ENCODE measurements at places on chromosomes 3 and 15.

DNA sequence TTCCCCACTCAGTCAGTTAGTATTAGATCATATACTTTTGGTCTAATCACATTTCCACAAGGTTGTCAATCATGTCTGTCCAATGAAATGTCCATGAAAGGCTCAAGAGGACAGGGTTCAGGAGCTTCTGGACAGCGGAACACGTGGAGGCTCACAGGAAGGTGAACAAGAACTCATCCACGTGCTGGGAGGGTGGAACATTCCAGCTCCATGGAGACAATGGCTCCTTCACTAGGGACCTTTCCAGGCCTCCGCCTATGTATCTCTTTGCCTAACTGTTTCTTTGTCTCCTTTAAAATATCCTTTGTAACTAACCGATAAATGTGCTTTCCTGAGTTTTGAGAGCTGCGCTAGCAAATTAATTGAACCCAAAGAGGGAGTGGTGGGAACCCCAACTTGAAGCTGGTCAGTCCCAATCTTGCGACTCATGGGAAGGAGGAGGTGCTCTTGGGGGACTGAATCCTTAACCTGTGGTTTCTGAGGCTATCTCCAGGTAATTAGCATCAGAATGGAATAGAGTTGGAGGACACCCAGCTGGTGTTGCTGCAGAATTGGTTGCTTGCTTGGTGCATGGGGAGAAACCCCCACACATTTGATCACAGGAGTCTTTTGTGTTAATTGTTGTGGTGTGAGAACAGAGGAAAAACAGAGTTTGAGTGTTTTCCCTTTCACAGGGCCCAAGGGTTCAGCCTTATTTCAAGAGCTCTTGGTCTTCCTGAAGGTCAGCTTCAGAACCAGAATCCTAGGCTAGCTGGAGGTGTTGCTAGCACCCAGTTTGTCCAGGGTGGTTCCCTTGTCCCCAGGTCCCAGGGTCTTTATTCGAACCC, 3.0 kb upstream of the TKT start:
- peaks cover 4% of the 10 kb centered on the region for H3K36me3 ChIP-seq
- H3K4me3 ChIP-seq: no peak overlapping the region
- peaks cover 16% of the 10 kb centered on the region for H3K27me3 ChIP-seq
- H3K4me1 ChIP-seq: peaks cover 13% of the 10 kb centered on the region
- DNase-seq: no peak

DNA sequence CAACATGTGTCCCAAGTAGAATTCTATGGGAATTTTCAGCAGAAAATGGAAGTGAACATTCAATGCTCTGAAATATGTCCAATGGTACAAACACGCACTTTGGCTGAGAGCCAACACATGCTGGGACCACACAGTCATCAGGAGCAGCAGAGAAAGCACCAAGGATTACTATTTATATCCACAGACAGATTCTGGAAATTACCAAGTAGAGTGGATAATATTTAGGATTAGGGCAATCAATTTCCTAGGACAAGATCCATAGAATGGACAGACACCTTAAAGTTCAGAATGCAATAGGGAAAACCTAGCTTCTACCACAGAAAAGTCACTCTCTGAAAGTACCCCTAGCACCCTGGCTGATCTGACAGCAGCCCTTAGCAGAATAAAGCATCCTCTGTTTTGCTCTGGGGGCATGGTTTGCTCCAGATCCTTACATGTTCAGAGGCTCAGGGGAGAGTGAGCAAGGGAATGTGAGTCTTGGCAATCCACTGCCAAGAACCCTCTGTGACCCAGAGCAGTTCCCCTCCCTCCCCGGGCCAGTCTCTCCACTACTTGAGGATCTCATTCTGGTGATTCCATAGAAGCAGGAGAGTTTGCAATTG, 206.0 kb upstream of the WNT5A start:
- H3K27ac ChIP-seq: no peak overlapping the region
- no peaks in the 10 kb centered on the region for H3K27me3 ChIP-seq
- no peaks in the 10 kb centered on the region for H3K36me3 ChIP-seq
- no peak overlapping the region for H3K4me3 ChIP-seq

GRCh38 chr3:112531358-112531781, 30.4 kb downstream of the ATG3 start:
- no peak overlapping the region for H3K4me3 ChIP-seq
- no peaks in the 10 kb centered on the region for H3K27me3 ChIP-seq
- H3K4me1 ChIP-seq: peaks cover 1% of the 10 kb centered on the region
- peaks cover 5% of the 10 kb centered on the region for H3K36me3 ChIP-seq
- H3K27ac ChIP-seq: no peak overlapping the region

- no peak overlapping the region for H3K4me3 ChIP-seq
- no peaks in the 10 kb centered on the region for H3K27me3 ChIP-seq
- H3K27ac ChIP-seq: no peak overlapping the region
Observed at GRCh38 chr3:148333091-148333490, 364.6 kb upstream of the AGTR1 start.

DNA sequence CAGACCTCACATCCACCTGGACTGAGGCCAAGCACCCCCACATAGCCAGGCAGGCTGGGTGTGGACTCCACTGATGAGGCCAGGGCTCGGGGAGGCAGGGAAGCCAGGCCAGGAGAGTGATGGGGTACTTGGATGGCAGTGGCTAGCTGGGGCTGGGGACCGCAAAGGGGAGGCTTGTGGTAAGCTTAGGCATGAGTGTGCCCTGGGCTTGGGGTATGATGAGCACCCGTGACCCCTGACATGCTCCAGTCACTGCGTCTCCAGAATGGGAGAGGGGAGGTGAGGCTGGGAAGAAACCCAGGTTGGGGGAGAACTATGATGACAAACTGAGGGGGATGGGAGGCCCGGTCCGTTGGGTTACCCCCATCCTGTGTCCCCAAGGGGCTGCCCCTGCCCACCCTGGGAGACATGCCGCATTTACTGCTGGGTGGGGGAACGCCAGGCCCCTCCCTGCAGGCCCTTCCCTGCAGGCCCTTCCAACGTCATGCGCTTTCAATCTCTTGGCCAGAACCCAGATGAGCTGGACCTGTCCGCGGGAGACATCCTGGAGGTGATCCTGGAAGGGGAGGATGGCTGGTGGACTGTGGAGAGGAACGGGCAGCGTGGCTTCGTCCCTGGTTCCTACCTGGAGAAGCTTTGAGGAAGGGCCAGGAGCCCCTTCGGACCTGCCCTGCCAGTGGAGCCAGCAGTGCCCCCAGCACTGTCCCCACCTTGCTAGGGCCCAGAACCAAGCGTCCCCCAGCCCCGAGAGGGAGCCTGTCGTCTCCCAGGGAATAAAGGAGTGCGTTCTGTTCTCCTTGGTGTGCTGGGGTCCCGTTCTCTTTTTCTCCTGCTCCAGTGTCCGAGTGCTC, 34.1 kb downstream of the TSPAN3 start:
- H3K4me1 ChIP-seq: peaks cover 6% of the 10 kb centered on the region
- H3K4me3 ChIP-seq: no peak overlapping the region
- DNase-seq: no peak

DNA sequence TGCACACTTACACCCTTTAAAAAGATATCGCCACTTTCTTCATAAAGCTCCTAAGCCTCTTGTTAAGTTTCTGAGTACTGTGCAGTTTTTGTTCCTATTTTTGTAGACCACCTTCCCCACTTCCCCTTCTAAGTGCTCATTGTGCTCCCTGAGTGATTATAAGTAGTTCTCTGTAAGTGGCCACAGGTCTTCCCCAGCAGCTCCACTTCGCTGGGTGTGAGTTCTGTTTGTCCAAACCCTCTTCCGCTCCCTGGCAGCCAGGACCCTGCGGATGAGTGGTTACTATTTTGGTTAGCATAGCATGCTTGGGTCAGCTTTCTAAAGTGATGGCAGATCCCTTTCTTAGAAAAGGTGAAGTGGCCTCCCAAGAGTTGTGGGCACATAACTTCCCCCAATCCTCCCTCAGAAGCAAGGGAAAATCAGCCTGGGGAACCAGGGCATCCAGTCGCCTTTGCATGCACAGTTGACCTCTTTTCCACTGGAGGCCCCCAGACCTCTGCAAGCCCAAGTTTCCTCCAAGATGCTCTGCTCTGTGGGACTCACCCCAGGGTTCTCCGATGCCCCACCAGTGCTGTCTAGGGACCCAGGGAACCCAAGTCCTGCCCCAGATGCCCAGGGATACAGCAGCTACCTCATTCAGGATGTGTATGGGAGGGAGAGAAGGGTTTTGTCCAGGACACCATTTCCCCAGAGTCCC, 69.6 kb downstream of the ATP10A start:
- no peak overlapping the region for H3K4me3 ChIP-seq
- H3K36me3 ChIP-seq: peaks cover 19% of the 10 kb centered on the region
- no peak for DNase-seq
- no peaks in the 10 kb centered on the region for H3K27me3 ChIP-seq
- no peak overlapping the region for H3K27ac ChIP-seq

DNA sequence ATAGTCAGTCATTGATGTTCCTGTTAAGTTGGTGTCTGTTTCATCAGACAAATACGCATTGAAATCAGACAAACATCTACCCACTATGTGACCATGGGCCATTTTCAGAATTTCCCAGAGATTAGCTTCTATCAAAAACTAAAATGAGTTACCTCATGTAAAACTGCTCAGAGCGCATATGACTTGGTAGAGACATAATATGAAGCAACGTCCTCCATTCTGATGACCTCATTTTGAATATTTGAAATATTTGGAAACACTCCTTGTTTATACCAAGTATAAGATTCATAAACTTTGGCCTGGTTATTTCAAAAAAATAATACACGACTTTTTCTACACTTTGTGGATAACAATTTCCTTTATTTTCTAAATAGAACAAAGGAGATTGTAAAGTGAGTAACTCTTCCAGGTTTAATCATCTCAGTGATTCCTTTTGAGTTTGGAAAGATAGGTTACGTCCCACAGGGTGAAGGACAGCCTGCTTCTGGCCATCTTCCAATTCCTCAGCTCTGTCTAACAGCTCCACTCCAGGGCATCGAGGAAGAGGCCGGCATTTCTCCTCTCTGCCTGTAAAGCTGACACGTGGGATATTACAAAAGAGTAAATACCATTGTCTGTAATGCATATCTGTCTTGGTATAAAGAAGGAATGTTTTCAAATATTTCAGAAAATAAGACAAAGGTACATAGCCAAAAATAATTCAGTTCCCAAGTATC, 122.6 kb downstream of the CADM2 start:
- no peaks in the 10 kb centered on the region for H3K4me1 ChIP-seq
- H3K27ac ChIP-seq: no peak overlapping the region
- H3K27me3 ChIP-seq: no peaks in the 10 kb centered on the region
- H3K4me3 ChIP-seq: no peak overlapping the region

- no peak overlapping the region for H3K4me3 ChIP-seq
- no peak for DNase-seq
- peaks cover 5% of the 10 kb centered on the region for H3K4me1 ChIP-seq
- H3K27ac ChIP-seq: no peak overlapping the region
- H3K36me3 ChIP-seq: peaks cover 14% of the 10 kb centered on the region
- H3K27me3 ChIP-seq: no peaks in the 10 kb centered on the region
Observed at GRCh38 chr3:155960060-155960459, 89.6 kb downstream of the GMPS start.

DNA sequence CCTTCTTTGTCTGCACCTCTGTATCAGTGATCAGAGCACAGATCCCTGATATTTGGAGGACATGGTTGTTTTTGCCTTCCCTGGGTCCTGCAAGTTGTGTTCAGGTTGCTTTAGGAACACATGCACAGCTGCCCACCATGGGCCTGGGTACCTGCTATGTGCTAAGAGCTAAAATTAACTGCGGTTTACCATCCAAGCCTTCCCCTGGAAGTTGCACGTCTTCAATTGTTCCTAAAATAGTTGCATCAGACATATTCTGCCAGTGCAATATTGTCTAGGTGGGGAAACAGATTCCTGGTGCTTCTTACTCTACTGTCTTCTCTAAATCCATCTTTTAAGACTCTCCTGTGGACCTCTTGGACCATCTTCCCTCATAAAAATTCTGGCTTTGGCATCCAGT, 80.9 kb downstream of the PDE8A start:
- H3K27me3 ChIP-seq: no peaks in the 10 kb centered on the region
- H3K4me1 ChIP-seq: peaks cover 9% of the 10 kb centered on the region
- no peak overlapping the region for H3K27ac ChIP-seq
- H3K36me3 ChIP-seq: peaks cover 33% of the 10 kb centered on the region

DNA sequence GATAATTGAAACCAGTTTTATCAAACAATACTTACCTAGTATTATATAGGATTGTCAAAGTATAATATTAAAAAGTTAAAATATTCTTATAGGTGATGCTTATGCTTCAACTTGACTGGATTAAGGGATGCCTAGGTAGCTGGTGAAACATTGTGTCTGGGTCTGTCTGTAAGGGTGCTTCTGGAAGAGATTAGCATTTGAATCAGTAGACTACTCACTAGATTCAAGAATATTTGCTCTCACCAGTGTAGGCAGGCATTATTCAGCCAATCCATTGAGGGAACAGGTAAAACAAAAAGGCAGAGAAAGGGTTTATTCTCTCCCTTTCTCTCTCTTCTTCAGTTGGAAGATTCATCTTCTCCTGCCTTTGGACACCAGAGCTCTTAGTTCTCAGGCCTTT, 486.8 kb upstream of the GOLIM4 start:
- no peak for DNase-seq
- H3K36me3 ChIP-seq: no peaks in the 10 kb centered on the region
- H3K27me3 ChIP-seq: peaks cover 2% of the 10 kb centered on the region
- H3K27ac ChIP-seq: no peak overlapping the region

GRCh38 chr3:127753898-127754410, 68.4 kb downstream of the MGLL start:
- no peak for DNase-seq
- peaks cover 14% of the 10 kb centered on the region for H3K4me1 ChIP-seq
- H3K27me3 ChIP-seq: peaks cover 14% of the 10 kb centered on the region
- no peak overlapping the region for H3K4me3 ChIP-seq
- no peaks in the 10 kb centered on the region for H3K36me3 ChIP-seq
- H3K27ac ChIP-seq: no peak overlapping the region

GRCh38 chr3:153614563-153614962, 452.5 kb downstream of the RAP2B start:
- H3K4me3 ChIP-seq: no peak overlapping the region
- H3K27ac ChIP-seq: no peak overlapping the region
- no peaks in the 10 kb centered on the region for H3K4me1 ChIP-seq
- DNase-seq: no peak
- H3K27me3 ChIP-seq: peaks cover 4% of the 10 kb centered on the region

GRCh38 chr3:61645148-61645547, 83.8 kb downstream of the PTPRG start:
- DNase-seq: no peak
- no peak overlapping the region for H3K4me3 ChIP-seq
- no peaks in the 10 kb centered on the region for H3K27me3 ChIP-seq
- no peak overlapping the region for H3K27ac ChIP-seq
- H3K4me1 ChIP-seq: no peaks in the 10 kb centered on the region
- H3K36me3 ChIP-seq: no peaks in the 10 kb centered on the region

- no peak for DNase-seq
- H3K4me1 ChIP-seq: peaks cover 22% of the 10 kb centered on the region
- no peak overlapping the region for H3K4me3 ChIP-seq
- no peak overlapping the region for H3K27ac ChIP-seq
Observed at GRCh38 chr3:186189492-186189891, 80.6 kb upstream of the ETV5 start.

DNA sequence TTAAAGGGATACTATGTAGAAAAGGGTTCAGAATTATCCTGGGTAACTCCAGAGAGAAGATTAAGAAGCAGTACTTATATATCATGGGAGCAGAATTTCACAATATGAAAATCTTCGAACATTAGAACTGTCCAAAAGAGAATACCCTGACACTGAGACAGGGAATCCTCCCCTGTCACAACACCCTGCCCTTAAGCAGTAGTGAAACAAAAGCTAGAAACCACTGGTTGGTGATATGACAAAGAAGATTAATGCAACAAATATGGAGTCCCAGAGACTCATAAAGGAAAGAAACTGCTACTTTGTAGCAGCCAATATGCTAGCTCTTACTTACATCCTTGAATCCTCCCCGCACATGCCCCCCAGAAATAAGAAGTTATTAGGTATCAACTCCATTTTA, 18.5 kb downstream of the MIX23 start:
- DNase-seq: no peak
- no peak overlapping the region for H3K27ac ChIP-seq
- H3K27me3 ChIP-seq: no peaks in the 10 kb centered on the region
- H3K36me3 ChIP-seq: peaks cover 10% of the 10 kb centered on the region
